Fibroblast of lung (primary cell): ENCODE measurements at places on chromosomes 7 and 10. TPM values are rescaled to one million over a fixed set of nuclear protein-coding genes. Genes with fewer than 3 reads are reported as not detected.

GRCh38 chr10:100848770-100849169, 64.0 kb upstream of the SLF2 start:
- DNase-seq = no peak

GRCh38 chr7:150476819-150477631, 26.6 kb downstream of the GIMAP8 start:
- DNase-seq = no peak

DNA sequence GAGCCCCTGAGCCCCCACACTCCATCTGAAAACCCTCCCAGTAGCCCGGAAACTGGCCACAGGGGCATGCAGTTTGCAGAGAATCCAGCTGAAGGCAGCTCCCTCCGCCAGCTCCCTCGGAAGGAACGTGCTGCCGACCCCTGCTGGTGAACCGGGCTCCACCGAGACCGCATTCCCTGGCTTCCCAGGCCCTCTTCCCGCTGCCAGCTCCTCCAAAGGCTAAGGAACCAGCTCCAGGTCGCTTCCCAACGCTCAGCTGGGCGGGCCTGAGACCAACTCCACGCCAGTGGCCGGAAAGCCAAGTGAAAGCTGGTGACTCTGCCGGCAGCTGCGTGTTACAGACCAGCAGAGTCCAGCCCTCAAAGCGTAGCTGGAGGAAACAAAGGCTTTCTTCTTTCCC, 35.8 kb downstream of the GPER1 start:
- peak; percentile 88 for DNase-seq

- no peak for DNase-seq
These were observed 41.4 kb downstream of the ICA1 start for GRCh38 chr7:8220376-8221100.

DNA sequence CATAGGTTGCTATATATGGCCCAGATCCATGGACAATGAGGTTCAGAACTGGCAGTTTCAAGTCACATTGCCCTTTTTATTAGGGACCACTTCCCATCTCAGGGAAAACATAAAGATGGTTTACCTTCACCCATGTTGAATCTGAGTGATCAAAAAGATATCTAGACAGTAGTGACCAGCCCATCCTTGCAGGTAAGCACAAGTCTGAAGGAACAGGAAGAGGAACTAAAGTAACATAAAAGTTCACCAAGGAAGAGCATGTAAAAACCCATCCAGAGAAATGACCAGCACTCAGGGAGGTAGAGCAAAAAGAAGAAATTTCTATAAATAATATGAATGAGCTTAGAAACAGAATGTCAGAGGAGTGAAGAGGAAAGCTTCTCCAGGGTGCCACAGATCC, 382.5 kb downstream of the PARD3 start:
- no peak for DNase-seq

Gene EBLN1
- not detected in 2 replicates for total RNA-seq

Gene RBM20
- total RNA-seq = under 0.01 TPM in 2 replicates

- DNase-seq = no peak
These were observed 169.8 kb downstream of the WNT2 start for GRCh38 chr7:117153016-117153545.

- DNase-seq = no peak
These were observed 13.0 kb downstream of the RRP12 start for GRCh38 chr10:97388152-97388551.

- DNase-seq = no peak
These were observed 153.9 kb downstream of the BMPER start for GRCh38 chr7:34059136-34059828.

- DNase-seq = peak; percentile 99
These were observed 45.4 kb downstream of the CHST3 start for GRCh38 chr10:72009425-72010081.

Gene SVOPL
- total RNA-seq = not detected in 2 replicates

- peak; percentile 32 for DNase-seq
These were observed 1.3 kb downstream of the CTTNBP2 start for GRCh38 chr7:117871778-117872538.

DNA sequence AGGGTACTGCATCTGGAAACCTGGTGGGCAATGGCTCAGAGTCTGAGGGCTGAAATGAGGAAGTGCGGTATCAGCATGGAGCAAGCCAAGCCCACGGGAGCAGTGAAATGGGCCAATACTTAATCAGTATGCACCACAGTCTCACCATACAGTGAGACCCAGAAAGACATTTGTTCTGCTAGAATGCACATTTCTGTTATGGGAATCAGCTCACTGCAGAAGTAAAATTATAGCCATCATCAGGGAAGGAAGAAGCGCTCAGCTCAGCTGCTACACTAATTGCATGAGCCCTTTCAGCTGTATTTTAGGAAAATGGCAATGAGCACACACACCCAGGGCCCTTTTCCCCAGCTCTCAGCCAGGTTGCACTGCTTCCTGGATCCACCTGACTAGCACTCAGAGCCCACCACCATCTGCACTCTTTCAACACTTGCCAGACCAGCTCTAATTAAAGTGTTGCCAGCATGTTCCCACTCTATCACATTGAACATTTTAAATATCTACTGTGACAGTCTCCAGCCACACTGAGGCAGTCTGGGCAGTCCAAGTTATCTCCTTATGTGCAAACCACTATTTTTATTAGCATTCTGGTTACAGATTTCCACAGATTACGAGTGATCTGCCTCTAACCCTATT, 44.2 kb upstream of the PIK3AP1 start:
- no peak for DNase-seq

Gene GPNMB
- 177 and 182 TPM in 2 replicates for total RNA-seq

Gene METTL27
- total RNA-seq = 4.9 and 15.7 TPM in 2 replicates

DNA sequence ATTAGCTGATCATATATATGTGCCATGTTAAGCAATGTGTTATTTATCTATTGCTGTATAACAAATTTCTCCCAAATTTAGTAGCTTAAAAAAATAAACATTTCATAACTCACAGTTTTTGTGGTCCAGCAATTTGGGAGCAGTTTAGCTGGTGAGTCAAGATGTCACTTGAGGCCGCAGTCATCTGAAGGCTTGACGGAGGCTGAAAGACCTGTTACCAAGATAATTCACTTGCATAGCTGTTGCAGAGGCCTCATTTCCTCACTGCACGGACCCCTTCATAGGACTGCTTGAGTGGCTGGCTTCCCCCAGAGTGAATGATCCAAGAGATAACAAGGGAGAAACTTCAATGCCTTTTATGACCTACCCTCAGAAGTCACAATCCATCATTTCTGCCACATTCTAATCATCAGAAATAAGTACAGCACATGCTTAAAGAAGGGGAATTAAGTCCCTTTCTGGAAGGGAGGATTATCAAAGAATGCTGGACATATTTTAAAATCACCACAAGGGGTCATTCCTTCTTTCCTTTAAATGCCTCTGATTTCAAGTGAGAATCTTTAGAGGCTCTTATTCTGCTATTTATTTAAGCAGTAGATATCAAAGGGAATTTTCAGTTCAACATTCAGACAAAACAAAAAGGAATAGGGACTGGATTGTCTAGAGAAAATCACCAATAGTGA, 10.5 kb upstream of the SRPK2 start:
- peak; percentile 59 for DNase-seq

- no peak for DNase-seq
These were observed 28.9 kb downstream of the PPIF start for GRCh38 chr10:79376078-79376628.

DNA sequence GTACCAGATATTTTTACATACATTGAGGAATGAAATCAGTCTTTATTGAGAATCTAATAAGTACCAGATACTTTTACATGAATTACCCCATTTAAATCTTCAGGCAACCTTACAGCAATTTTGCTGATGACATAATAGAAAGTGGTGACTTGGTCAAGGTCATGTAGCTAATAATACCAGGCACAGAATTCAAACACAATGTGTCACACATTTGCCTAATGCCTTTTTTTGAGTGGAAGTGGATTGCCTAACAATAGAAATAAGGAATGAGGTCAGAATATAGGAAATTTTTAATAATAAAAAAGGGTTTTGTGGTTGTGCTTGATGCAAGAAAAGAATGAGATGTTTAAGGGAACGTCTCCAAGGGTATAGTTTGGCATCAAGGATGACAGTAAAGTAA, 466.6 kb upstream of the IGFBP3 start:
- DNase-seq = peak; percentile 73
